Hematopoietic multipotent progenitor cell treated with erythropoietin and hydrocortisone succinate and interleukin-3 and kit ligand, for 15 days (in vitro differentiated cells): ENCODE measurements at places on chromosomes 12 and 14.
A peak's percentile ranks its signal among the peaks of the same experiment; 100 is the strongest.

DNA sequence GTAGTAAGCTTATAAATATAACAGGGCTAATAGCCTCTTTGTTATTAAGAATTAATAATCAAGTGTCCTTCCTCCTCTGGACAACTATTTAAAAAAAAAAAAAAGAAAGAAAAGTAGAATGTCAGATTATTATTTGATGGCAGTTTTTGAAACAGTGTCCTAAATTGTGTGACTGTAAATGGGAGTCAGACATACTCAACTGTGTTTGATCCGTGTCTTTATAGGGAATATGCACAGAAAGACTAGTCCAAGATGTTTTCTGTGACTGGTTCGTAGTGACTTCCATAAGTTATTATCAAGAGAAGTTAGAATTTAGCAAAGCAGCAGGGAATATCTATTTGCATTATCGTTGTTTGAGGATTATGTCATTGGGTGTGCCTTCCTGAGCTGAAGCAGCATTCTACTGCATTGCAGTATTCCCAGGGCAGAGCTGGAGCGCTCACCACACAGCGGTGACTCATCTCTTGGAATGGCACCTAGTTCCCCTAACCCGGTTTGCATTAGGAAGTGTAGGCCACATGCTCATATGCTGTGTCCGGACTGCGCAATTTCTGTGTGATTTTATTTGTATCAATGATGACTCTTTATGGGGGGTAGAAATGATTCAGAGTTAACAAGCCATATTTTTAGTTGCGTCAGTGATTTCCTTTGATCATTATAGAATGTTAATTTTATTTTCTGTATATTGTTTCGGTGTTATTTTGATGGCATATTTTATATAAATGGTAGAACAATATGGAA, 7.9 kb downstream of the DYNC1H1 start:
- no peak for DNase-seq

GRCh38 chr14:100203962-100204834, 34.7 kb upstream of the YY1 start:
- DNase-seq = no peak

DNA sequence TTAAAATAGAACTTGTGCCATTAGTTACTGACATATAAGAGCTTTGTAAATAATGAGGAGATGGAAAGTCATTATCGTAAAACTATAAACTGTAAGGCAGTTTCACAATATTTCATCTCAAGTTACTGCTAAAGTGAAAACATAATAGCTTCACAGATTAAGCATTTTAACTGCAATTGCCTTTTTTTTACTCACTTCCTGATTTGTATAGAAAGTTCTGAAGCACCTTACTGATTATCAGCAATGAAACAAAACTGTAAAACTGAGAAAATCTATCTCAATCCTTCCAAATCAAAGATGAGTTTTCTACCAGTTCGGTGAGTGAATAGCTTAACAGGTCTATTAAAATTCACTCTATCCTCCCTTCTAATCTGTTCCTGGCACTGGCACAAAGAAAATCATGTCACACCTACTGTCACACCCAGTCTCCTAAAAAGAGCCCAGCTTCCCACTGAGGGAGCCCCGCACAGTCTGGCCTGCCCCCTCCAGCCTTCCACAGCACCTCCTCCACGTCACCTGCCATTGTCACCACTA, 161.4 kb upstream of the ABCD2 start:
- no peak for DNase-seq

- DNase-seq = no peak
These were observed 17.5 kb downstream of the AQP6 start for GRCh38 chr12:49990273-49990672.

DNA sequence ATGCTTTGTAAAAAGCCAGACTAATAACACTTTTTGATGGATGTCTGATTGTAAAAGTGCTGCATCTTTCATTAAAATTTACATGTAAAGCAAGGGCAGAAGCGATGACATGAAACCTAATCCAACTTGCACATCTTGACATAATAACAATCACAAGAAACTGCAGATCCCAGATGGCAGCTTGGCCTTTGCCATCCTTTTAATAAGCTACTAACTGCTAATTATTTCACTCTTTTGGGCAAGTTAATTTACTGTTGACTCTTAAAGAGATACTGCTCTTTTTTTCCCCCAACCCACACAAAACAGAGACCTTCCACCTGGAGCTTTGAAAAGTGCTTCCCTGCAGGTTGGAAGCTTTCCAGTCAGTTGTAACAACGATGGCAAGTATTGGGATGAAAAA, 137.5 kb downstream of the NRXN3 start:
- DNase-seq = no peak

- DNase-seq = no peak
These were observed 31.9 kb downstream of the FOS start for GRCh38 chr14:75310295-75311111.

- DNase-seq = no peak
These were observed 27.7 kb downstream of the WBP11 start for GRCh38 chr12:14775636-14775980.

GRCh38 chr12:85626001-85626783, 210.0 kb downstream of the RASSF9 start:
- no peak for DNase-seq

DNA sequence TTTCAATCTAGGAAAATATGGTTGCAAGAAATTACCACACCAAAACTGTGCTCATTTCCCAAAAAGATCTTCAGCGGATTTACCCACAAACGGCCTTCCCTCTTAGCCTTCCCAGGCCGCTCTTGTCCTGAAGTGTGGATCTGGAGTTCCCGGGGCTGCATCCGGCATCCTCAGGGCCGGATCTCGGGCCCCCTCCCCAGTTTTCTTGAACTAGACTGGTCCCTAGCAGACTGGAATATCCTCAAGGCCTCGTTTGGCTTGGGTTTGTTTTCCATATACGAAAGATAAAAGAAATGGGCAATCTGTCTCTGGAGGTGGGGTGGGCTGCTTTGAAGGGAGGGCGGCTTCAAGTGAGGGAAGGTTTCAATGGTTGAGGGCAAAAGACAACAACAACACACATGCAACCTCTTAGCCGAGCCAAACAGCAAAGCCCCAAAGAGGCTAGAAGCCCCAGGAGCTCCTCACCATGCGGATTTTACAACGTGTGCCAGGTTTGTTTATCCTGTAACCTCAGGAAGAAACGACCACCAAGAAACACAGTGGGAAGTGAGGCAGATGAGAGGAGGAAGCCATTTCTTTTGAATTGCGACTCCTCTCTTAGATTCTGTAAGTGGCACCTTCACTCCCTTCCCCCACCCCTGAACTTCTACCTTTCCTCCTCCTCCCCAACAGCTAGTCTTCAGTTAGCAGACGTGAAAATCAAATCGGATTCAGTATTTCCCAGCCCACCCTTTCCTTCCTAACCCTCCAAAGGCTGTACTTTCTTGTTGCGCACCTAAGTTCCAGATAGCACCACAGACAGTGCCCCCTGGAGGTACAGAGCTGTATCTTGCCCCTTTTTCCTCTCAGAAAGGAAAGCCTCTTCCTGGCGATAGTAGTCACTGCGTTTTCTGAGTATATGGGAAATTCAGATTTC, 2.6 kb downstream of the MYF6 start:
- no peak for DNase-seq

- DNase-seq = peak; percentile 4
These were observed 625 bp downstream of the ANGEL1 start for GRCh38 chr14:76812093-76812421.

DNA sequence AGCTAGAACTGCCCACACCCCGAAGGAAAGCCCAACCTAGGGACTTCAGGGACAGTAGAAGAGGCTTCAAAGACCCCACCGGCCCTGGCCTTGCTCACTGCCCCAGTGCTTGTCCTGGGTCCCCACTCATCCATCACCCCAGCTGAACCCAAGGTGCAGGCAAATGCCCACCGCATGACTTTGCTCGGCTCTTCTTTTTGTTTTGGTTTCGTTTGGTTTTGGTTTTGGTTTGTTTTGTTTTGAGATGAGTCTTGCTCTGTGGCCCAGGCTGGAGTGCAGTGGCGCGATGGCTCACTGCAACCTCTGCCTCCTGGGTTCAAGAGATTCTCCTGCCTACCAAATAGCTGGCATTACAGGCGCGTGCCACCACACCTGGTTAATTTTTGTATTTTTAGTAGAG, 9.0 kb downstream of the CCDC85C start:
- DNase-seq = no peak

GRCh38 chr12:1300460-1300859, 293.9 kb downstream of the FBXL14 start:
- DNase-seq = no peak

DNA sequence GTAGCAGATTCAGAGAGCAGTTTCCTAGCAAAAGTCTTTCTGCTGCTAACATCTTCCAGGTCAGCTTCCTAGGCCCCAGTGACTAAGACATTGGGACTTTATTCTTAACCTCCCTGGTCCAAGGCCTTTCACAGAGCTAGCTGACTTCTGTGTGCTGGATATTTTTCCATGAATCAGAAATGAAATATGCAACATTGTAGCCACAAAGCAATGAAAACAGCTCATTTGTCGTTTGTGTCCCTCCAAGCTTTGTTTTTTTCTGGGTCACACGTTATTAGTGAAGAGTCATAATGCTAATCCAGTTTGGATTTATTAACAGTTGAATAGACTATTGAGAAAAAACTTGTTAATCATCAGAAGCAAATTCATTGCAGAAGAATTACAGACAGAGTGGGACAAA, 82.4 kb downstream of the ARF6 start:
- no peak for DNase-seq

DNA sequence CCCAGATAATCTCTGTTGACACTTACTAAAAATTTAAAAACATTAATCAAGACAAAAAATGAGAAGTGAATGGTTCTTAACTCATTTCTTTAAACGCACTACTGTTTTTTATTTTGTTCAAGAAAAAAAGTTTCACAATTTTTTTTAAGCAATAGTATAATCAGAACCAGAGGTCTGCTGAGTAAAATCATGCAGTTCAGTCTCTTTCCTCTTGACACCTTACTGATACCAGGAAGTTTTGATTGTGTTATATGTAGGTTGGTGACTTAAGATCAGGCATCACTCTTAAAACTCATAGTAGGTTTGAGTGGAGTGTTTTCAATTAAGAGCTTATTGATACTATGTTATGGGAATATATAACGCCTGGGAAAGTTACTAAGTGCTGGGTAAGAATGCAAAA, 121.4 kb downstream of the TRMT5 start:
- no peak for DNase-seq

GRCh38 chr14:82740547-82740946, 1206.9 kb upstream of the SEL1L start:
- DNase-seq = no peak

GRCh38 chr12:27965411-27965810, 7.1 kb downstream of the PTHLH start:
- no peak for DNase-seq

DNA sequence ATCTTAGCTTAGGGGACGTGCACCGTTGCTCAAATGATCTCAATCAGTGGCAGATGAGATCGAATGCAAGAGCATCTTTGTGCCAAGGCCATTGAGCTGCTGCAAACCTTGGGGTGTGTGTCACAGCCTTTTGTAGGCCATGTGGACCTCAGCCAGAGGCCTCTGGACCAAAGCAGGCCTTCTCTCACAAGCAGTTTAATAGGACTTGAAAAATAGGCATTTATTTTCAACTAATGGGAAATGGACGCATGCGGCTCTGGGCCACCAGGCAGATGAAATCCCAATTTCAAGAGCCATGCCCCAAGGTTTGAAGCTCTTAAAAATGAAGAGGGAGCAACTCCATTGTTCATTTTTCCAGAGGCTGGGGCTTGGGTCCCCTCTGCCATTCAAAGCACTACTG, 87.3 kb downstream of the TTC7B start:
- DNase-seq = no peak

- no peak for DNase-seq
These were observed 3.8 kb upstream of the RBMS2 start for GRCh38 chr12:56517854-56518253.
